BE2C (cell line): ENCODE measurements at places on chromosomes 16 and 17.

GRCh38 chr17:67557052-67557845 is 160.5 kb upstream of the NOL11 start:
- no peak for DNase-seq

DNA sequence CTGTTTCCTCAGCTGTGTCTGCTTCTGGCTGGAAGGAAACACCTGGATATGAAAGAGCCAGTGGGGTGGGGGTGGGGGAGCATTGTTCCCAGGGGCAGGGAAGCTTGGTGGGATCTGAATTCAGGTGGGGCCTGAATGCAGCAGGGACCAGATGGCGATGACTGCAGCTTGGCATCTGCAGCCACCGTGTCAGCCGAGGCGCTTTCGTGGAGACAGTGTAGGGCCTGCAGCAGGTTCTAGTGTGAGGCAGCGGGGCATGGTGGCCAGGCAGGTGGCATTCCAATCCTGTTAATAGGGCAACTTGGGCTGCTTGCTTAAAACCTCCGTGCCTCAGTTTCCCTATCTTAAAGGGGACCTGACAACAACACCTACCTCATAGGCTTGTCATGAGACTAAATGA is 1.7 kb downstream of the PIK3R6 start:
- DNase-seq = no peak

DNA sequence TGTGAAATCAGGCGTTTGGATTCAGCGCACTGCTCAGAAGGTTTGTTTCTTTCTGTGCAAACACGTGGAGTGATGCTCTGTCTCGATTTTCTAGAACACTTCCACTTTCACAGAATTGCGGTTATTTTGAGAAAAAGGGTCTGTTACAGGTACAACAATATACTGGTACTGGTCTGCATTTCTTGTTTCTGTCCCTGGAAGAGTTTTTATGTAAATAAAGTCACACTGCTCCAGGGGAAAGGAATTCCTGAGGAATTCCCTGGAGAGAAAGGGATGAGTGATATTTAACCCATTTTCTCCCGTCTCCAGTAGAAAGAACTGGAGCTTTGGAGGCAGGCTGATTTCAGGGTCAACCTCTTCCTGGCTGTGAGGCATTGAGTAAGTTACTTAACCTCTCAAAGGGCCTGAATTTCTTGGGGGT is 16.2 kb upstream of the RMI2 start:
- DNase-seq = no peak

DNA sequence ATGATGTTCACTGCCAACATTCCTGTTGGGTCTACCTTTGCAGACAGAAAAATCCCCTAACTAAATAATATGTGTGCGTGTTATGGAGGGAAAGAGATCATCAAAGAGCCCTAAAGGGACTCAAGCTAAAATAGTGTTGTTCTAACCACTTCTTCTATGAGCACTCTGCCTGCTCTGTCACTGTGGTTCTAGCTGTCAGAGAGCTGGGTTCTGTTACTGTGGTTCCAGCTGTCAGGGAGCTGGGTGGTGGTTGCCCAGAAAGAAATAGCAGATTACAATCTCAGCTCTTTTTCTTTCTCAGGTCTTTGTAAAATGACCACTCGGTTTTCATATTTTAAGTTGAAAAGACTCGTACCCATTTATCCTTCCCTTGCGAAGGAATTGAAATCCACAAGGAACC is 176.3 kb downstream of the HS3ST3A1 start:
- DNase-seq = no peak

- DNase-seq = peak; percentile 80
These were observed 26.5 kb upstream of the SLC39A11 start for GRCh38 chr17:73118951-73119391.

- no peak for DNase-seq
These were observed 42.2 kb upstream of the HAPSTR1 start for GRCh38 chr16:9049241-9049640.

- peak; percentile 89 for DNase-seq
These were observed 806 bp upstream of the CYB561 start for GRCh38 chr17:63446753-63447470.

DNA sequence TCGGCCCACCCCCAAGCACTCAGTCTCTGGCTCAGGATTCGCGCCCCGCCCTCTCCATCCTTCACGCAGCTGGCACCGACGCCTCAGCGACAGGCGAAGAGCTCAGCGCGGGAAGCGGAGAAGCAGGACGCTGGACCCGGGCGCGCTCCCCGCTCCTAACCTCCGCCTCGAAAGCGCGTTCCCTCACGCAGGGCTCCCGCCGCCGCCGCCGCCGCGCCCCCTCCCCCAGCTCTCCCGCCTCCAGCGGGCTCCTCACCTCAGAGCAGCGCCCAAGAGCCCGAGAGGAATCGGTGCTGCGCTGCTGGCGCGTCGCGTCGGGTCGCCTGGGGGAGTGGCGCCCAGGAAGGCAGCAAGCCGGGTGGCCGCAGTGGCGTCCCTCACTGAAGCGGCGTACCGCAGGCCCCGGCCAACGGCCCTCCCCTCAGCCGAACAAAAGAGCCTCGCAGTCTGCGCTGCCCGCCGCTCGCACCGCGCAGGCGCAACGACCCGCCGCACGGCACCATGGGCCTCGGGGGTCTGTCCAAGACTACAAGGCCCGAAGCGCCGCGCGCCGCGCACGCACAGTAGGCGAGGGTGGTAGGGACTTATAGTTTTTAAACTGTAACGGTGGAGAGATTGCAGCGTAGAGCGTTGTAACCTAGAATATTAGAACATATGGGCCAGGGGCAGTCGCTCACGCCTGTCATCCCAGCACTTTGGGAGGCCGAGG is at the start of gene CBX1:
TSS of gene CBX1 (minus strand) at position 467 of the 709 bp plus-strand sequence. CDS start 24,474 bp downstream, outside the sequence.
- DNase-seq = peak; percentile 97

- DNase-seq = peak; percentile 23
These were observed 295.8 kb downstream of the FOXL1 start for GRCh38 chr16:86874141-86874540.

GRCh38 chr17:39225959-39226683 is 376 bp upstream of the STAC2 start:
- peak; percentile 97 for DNase-seq

- DNase-seq = no peak
These were observed 39.9 kb downstream of the PSMD12 start for GRCh38 chr17:67326440-67326839.

DNA sequence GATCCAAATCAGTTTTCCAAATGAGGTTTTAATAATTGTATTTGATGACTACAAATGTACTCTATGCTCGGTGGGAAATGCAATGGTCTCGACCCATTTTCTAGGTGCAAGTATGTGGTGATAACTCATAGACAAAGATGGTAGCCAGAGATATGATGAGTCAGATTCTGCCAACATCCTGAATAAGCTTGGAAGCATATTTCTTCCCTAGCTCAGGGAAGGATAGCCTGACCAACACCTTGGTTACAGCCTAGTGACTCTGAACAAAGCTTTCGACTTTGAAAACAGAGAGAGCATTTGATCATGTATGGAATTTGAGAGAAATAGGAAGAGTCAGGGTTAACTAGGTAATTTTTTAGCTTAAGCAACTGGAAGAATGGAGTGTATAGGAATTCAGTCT is 128.3 kb upstream of the MYOCD start:
- DNase-seq = no peak

GRCh38 chr16:11328172-11329070 is 16.8 kb upstream of the RMI2 start:
- no peak for DNase-seq

DNA sequence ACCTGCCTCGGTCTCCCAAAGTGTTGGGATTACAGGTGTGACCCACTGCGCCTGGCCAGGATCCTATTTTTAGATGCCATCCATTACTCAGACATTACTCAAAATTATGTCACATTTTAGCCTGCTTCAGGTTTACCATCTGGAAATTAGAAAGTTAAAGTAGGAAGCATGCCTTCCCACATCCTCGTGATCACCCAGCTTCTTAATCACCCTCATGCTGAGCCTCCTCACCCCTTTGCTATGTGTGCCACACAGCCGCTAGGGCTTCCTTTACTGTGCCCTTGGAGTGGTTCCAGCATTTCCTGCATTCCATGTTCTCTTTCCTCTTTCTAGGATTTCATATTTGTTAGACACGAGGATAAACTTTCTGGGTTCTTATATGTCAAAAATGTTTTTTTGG is 9.3 kb downstream of the ADORA2B start:
- no peak for DNase-seq

DNA sequence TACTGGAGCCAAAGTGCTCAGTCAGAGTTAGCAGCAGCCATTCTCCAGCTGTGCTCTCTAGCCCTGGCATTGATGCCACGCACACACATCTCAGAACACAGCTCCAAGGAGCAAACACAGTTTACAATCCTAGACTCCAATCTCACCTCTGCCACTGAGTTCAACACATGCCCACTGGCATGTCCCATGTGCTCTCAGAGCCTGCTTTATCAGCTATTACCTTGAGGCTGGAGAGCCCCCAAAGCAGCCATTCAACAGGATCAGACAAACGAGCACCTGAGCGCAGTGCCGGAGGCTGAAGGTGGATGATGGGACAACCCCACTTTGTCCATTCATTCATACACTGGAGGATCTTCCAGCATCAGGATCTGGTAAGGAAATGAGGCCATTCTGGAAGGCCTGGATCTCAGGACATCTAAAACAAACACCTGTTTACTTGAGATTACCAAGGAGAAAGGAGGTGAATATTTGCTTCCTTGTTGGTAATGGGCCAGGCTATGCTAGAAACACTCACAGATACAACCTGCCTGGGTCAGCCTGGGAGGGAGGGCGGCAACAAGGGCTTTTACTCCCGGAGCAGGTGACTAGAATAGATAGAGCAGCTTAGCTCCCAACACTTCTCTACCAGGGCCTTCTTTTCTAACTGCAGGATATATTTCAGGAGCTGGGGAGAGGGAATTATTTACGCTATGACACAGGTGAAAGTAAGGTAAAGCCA is 25.4 kb downstream of the RANBP10 start:
- DNase-seq = no peak

DNA sequence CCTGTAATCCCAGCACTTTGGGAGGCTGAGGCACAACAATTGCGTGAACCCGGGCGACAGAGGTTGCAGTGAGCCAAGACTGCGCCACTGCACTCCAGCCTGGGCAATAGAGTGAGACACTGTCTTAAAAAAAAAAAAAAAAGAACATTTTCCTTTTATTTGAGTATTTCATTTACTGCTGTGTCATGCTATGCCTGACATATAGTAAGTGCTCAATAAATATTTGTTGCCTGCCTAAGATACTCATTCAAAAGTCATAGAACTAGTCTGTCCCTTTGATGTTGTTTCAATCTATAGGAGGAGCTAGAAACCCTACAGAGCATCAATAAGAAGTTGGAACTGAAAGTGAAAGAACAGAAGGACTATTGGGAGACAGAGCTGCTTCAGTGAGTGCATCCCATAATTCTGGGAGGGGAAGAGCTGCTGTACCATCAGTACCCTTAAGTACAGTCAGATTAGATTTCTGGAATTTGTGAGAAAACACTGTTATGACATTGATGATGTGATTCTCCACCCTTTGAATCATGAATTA is 20.0 kb downstream of the CALCOCO2 start:
- DNase-seq = no peak

DNA sequence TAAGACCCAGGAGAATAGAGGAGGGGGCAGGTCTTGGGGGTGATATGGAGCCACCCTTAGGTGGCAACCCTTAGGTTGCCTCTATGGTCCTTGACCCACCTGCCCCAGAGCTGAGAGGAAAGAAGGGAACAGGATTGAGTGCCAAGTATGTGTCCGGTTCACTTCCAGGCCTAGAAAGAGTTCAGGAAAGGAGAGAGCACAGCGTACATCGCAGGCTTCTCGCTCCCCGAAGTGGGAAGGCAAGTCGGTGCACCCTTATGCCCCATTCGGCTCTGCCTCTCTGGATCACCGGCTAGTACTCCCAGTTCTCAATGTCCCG is 631 bp downstream of the SP6 start:
- no peak for DNase-seq

DNA sequence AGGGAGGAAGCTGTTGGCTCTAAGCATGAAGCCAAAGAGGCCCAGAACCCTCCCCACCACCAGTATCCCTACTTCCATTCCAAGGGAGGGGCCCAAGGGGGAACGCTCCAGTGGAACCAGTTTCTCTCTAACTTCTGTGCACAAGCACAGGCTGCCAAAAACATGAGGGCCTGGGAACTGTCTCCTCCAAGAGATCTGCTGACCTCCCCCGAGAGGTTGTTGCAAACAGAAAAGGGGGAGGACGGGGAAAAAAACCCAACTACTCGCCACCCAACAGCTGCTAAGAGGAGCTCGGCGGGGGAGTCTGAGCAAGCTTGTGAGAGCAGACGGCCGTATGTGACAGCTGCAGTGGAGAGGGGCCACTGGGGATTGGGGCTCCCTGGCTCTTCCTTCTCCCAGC is 15.7 kb upstream of the SLC35B1 start:
- DNase-seq = no peak

- no peak for DNase-seq
These were observed 14.9 kb upstream of the NFATC3 start for GRCh38 chr16:68070249-68070730.

DNA sequence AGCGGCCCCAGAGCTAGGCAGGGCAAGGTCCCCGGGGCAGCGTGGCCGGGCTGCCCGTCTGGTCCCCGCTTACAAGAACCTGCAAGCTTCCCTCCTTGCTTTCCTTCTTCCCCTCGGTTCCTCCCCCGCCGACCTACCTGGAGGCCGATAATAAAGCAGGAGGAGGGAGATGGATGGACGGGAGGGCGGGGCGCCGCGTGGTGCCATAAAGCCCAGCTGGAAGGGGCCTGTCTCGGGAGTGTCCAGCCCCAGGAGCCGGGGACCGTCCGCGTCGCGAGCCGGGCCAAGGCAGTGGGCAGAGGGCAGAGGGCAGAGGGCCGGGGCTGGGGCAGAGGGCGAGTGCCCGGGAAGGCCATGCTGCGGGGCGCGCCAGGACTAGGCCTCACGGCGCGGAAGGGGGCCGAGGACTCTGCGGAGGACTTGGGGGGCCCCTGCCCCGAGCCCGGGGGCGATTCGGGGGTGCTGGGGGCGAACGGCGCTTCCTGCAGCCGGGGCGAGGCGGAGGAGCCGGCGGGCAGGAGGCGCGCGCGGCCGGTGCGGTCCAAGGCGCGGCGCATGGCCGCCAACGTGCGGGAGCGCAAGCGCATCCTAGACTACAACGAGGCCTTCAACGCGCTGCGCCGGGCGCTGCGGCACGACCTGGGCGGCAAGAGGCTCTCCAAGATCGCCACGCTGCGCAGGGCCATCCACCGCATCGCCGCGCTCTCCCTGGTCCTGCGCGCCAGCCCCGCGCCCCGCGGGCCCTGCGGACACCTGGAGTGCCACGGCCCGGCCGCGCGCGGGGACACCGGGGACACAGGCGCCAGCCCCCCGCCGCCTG is at the start of gene BHLHA9:
TSS of gene BHLHA9 (plus strand) at position 235 of the 820 bp plus-strand sequence. CDS start at position 355, 120 bp downstream.
- DNase-seq = no peak
